Stimulated activated CD4-positive, alpha-beta T cell treated with anti-CD3 and anti-CD28 coated beads, Interleukin-15, amount 100 ng/mL, for 1 hour (primary cell): ENCODE measurements at places on chromosomes 1 and 21.

DNA sequence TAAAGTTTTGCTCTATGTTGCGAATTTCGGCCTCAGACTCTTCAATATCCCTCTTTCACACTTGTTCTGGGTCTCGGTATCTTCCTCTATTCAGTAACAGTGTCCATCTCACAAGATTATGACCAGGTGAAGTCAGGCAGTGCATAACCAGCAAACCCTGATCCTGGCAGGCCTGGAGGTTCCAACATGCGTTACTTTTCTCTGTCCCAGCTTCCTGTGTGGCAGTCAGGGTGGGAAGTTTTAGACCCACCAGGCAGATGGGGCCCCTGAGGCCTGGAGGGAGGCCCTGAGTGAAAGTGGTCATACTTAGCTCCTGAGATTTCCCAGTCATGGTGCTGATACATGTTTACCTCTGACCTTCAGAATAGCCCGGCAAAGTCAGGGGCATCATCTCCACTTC, 5.1 kb downstream of the TMEM61 start:
- DNase-seq, result no peak

DNA sequence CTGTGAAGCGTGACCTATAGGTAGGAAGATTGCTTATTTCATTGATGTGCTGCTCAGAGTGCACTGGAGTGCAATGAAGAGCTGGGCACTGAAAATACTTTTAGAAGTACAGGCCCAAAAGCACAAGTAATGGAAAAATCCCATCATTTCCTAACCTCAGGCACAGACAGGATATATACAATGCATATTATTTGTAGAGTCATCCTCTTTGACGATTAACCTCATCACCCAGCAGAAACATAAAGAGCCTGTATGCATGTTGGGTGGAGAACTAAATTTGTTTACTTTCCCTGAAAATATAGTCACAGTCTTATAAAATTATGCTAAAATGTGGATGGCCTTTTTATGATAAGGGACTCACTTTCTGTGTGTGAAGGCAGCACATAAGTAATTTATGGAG, 98.1 kb downstream of the TNNI3K start:
- DNase-seq, result no peak

GRCh38 chr1:47487850-47488450, 50.1 kb downstream of the FOXD2 start:
- no peak for DNase-seq

GRCh38 chr1:203663821-203664220, 37.2 kb downstream of the ATP2B4 start:
- no peak for DNase-seq

- DNase-seq, result no peak
Observed at GRCh38 chr1:93738926-93739325, 57.3 kb upstream of the BCAR3 start.

DNA sequence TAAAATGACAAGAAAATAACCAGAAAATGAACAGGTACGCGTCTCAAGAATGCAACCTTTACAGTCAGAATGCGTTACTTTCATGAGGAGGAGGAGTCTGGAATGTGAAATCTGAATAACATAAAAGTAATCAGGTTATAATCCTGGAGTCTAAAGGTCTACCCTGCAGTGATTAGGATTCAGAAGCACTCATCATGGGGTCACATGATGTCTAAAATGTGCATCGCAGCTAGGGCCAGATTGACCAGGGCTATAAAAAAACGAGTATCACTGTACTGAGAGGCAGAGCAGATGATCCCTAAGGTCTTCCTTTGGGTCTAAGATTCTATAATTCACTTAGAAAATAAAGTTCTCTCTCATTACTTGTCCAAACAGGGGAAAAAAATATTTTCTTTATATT, 7.4 kb downstream of the EIF2D start:
- no peak for DNase-seq

DNA sequence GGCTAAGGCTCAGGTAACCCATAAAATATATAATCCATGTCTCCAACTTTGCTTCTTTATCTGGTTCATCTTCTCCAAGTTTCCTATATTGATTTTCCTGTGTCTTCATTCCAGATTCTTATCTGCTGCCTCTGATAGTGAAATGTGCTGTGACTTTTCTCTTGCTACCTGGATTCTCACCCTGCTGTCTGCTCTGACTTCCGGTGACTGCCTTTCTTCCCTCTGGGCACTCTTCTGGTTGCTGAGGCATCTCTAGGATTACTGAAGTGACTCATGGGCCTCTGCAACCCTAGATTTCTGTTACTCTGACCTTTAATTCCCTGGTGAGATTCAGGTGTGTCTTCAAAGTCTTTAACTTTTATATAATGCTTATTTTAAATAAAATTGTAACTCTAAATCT, 46.9 kb downstream of the GIPC2 start:
- DNase-seq, result no peak

DNA sequence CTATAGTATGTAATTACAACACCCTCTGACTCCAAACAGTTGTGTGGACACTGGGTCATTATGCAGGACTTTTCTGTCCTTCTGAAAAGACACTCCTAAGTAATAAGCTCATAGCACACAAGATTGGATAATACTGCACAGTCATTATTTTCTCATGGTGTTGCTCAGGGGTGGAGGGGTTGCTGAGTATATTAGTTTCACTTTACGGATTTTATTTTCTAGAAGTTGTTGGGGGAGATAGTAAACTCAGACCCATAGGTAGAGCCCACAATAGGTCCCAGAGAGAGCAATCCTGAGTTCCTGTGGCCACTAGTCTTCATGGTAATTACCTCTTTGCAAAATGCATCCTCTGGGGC, 53.4 kb downstream of the DUSP10 start:
- no peak for DNase-seq

- no peak for DNase-seq
Observed at GRCh38 chr1:87968197-87968955, 639.7 kb downstream of the LMO4 start.
